ENCODE measurements at places on chromosomes 5 and 9. TPM values are rescaled to one million over a fixed set of nuclear protein-coding genes. Genes with fewer than 3 reads are reported as not detected.

TOPORS gene
- total RNA-seq: 17.3 TPM

PCAT7 gene
- not detected for total RNA-seq

ECM2 gene
- not detected for total RNA-seq

BRD8 gene
- 27.3 TPM for total RNA-seq

SH3TC2 gene
- 2.5 TPM for total RNA-seq

LCN12 gene
- total RNA-seq: not detected

ABO gene
- total RNA-seq: 0.05 TPM

XPA gene
- 5.6 TPM for total RNA-seq

OGN gene
- total RNA-seq: not detected

PCDHB16 gene
- total RNA-seq: 1.1 TPM

AGXT2 gene
- not detected for total RNA-seq

SCGB3A1 gene
- total RNA-seq: not detected

IL13 gene
- total RNA-seq: not detected

PCDHGA5 gene
- 2.1 TPM for total RNA-seq

HMGCR gene
- total RNA-seq: 42.5 TPM

CYSRT1 gene
- total RNA-seq: 0.41 TPM

CCL27 gene
- total RNA-seq: not detected

AK3 gene
- total RNA-seq: 63.6 TPM

TRIM41 gene
- 10.9 TPM for total RNA-seq

SLCO6A1 gene
- total RNA-seq: not detected

IL4 gene
- total RNA-seq: not detected

GAS1 gene
- total RNA-seq: 2.3 TPM

RARS1 gene
- total RNA-seq: 91.2 TPM

PFN3 gene
- total RNA-seq: not detected

IL33 gene
- 4.5 TPM for total RNA-seq

CSF1R gene
- 0.10 TPM for total RNA-seq

PCDHB14 gene
- 1.6 TPM for total RNA-seq

SERF1A gene
- 1.2 TPM for total RNA-seq

KCNN2 gene
- total RNA-seq: 7.5 TPM

DMRT2 gene
- total RNA-seq: not detected

TMC1 gene
- 0.82 TPM for total RNA-seq

C5orf58 gene
- not detected for total RNA-seq

PDGFRB gene
- total RNA-seq: 13.0 TPM

LCNL1 gene
- total RNA-seq: not detected

GCNT4 gene
- 0.41 TPM for total RNA-seq

SPACA9 gene
- 3.2 TPM for total RNA-seq

DBH gene
- total RNA-seq: not detected

IFNA2 gene
- total RNA-seq: not detected

SOHLH1 gene
- not detected for total RNA-seq

HTR1A gene
- not detected for total RNA-seq

AMACR gene
- 19.7 TPM for total RNA-seq

C9orf153 gene
- total RNA-seq: not detected

RALGDS gene
- 99.4 TPM for total RNA-seq

STPG3 gene
- not detected for total RNA-seq

INSL6 gene
- not detected for total RNA-seq

All from glomerular endothelial cell (primary cell).